ENCODE measurements at places on chromosomes 3 and 15.

DNA sequence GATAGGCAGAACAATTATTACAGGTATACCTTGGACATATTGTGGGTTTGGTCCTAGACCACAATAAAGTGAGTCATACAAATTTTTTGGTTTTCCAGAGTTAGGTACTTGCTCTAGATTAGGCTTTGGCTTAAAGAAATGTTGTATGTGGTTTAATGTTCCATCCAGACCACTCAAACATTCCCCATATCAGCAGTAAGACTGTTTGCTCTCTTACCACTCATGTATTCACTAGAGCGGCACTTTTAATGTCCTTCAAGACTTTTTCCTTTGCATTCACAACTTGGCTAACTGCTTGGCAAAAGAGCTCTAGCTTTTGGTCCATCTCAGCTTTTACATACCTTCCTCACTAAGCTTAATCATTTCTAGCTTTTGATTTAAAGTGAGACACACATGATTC is 250.5 kb upstream of the SETMAR start:
- no peak for DNase-seq

DNA sequence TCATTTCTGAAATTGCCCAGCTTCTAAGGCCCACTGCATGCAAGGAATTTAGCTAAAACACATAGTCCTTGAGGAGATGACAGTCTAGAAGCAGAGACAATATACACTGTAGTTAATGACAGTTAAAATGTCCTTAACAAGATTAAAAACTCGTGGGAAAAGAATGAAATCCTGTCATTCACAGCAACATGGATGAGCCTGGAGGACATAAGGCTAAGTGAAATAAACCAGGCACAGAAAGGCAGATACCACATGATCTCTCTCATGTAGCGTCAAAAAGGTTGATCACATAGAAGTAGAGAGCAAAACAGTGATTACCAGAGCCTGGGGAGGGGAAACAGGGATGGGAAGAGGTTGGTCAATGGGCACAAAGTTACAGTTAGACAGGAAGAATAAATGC is 36.3 kb upstream of the GOLGA8J start:
- no peak for DNase-seq

GRCh38 chr15:74414603-74415338 is 19.0 kb downstream of the SEMA7A start:
- DNase-seq, result no peak

GRCh38 chr15:61411902-61412510 is 182.9 kb upstream of the RORA start:
- peak; percentile 30 for DNase-seq

DNA sequence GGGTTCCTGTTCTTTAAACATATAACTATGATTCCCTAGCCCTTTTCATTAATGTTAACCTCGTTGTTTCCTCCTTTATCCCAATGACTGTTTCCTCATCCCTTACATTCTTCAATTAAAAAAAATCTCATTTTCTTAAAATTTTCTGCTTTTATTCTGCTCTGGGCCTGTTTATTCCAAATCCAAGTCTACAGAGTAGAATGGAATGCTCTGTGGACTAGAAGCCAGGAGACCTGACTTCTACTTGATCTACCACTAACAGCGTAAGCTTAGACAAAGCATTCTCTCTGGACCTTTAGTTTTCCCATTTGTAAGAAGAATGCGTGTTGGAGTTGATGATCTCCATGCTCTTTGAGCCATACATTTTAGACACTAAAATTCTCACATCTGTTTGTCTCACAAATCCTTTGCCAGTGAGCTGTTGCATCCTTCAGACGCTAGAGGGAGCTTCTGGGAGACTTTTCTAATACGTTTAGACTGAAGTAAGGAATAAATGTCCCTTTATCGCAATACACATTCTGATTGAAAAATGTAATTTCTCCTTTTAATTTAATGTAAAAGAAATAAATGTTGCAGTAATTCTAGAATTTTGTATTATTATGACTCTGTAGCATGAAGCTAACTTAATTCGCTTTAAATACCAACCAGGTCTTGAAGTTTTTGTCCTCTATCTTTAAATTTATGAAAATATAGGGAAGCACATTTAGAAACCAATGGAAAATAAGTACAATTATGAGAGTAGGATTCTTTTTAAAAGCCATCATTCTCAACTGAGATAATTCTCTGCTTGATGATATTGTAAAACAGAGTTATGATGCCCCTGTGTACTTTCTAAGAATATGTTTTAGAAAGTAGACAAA is 21.7 kb upstream of the GMNC start:
- DNase-seq, result peak; percentile 65

DNA sequence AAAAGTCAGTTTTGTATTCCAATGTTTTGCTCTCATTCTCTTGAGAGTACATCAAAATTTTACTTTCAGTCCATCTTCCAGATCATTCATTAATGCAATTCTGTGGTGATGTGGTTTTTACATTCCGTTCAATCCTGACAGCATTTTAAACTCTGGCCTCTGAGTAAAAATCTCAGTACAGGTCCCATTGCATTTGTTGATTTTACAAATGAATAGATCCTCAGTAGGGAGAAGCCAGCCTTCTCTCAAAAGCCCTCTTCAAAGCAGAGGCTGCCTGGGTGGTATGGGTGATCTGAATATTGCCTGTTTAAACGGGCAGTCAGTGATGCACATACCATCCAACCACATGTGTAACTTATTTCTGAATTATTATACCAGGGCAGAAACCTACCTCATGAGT is 72.5 kb upstream of the TSC22D2 start:
- no peak for DNase-seq

DNA sequence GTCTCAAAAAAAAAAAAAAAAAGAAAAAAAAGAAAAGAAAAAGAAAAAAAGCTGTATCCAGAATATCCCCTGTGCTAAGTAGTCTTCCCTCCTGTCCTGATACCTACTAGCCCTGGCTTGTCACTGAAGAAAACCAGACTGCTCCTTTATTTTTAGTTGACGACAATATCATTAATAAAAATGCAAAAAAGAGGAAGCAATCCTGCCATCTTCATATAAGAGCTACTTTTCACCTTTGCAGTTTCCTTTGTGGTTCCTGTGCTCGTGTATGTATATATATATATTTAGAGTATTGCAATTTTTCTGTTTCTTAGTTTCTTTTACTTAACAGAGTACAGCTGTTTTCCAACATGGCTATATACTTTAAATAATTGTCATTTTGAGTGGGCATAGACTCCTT is 13.6 kb downstream of the C3orf20 start:
- no peak for DNase-seq

GRCh38 chr3:79383402-79384012 is 384.3 kb downstream of the ROBO1 start:
- DNase-seq, result no peak

GRCh38 chr15:93932164-93932776 is 299.1 kb upstream of the MCTP2 start:
- DNase-seq, result peak; percentile 34

DNA sequence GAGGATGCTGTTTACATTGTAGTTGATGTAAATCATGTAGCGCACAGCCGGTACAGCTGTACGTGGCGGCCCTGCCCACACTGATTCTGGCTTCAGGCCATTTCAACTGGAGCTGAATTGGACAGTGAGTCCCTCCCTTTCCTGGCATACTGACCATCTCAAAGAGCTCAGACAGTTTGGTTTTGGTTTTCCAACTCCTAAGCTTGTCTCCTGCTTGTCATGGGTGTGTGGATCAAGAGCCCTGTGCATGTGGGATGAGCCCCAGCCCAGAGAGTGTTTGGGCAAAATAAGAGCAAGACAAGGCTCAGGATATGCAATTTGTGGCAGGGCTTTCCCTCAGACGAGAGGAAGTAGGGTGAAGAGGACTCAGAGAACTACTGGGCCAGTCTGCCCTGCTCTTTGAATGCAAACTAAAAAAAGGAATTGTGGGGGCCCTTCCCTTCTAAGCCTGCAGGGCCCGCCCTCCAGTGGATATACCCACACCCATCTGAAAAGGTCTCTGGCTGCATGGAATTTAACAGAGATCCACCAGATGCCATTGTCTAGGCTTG is 13.3 kb downstream of the ITGA11 start:
- no peak for DNase-seq

DNA sequence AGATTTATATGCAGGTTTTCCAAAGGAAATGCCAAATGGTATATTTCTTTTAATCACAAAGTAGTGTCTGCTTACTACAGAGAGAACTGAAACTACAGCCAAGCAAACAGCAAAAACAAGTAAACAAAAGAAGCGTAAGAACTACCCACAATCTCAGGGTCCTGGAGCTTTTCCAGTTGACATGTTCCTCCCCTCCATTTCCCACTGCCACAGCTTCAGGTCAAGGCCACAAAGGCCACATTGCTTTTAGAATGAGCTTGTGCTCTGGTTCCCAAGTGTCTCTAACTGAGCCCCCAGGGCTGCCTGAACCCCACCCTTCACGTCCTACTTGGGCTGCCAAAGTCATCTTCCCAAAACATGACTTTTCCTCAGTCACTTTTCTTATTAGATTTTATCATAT is 24.1 kb downstream of the CTDSPL start:
- no peak for DNase-seq

GRCh38 chr15:64521726-64522164 is 61.4 kb downstream of the ZNF609 start:
- DNase-seq, result peak; percentile 95

DNA sequence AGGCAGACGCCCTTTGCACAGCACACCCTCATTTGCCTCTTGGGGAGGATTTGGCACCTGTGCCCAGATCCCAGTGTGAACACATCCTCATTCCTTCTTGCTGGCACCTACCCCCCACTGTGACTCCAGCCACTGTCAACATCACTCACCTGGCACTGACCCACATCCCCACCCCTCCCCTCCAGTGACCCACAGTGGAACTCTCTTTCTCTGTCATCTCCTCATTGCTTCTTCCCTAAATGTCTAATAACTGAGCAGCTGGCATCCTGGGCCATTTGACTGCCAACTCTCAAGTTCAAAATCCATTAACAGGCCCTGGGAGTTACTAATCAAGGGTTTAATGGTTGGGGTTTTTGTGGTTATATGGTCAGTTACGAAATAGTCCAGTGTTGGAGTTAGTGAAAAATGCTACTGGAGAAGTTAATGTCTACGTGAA is 14.4 kb downstream of the SNAPC5 start:
- no peak for DNase-seq

DNA sequence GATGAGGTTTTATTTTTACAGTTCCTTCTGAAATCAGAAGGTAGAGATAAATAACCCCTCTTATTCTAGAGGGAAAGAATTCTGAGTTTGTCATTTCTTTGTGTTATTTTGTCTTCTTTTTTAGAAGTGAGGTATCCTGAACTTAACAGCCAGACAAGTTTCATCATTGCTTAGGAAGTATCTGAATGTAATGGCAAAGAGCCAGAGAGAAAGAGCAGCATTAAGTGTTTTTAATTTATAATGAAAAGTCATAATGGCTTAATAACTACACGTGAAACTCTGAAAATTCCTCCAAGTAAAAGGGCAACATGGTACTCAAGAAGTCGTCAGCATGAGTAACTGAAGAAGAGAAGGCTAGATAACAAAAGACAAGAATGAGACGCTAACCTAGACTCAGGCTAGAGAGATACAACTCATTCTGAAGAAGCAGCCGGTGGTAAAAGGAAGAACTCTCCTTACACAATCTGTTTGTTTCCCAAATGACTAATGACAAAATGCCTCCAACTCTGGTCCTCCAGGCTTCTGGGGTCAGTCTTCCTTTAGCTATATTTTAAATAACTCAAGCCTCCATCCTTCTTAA is 116.2 kb upstream of the NECTIN3 start:
- no peak for DNase-seq

Measured in mesendoderm (in vitro differentiated cells).